ENCODE measurements at places on chromosomes 12 and 14.

GRCh38 chr14:45261209-45261608, 8.2 kb upstream of the MIS18BP1 start:
- DNase-seq = no peak

- DNase-seq = no peak
Observed at GRCh38 chr12:40980427-40980961, 207.6 kb upstream of the PDZRN4 start.

GRCh38 chr12:50222275-50222783, 55.2 kb upstream of the CERS5 start:
- DNase-seq = no peak

- peak; percentile 44 for DNase-seq
Observed at GRCh38 chr12:57240066-57240921, 10.7 kb downstream of the STAC3 start.

DNA sequence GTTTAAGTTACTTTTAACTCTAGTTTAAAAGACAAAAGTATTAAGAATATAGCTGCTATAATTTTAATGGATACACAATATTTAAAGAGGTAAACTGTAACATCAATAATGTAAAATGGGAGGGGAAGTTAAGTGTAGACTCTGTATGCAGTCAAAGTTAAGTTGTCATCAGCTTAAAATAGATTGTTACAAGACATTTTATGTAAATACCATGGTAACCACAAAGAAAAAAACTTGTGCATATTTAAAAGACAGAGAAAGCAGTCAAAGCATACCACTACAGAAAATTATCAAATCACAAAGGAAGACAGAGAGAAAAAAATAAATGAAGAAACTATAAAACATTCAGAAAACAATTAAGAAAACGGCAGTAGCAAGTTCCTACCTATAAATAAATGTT, 73.3 kb downstream of the CEP128 start:
- DNase-seq = no peak

DNA sequence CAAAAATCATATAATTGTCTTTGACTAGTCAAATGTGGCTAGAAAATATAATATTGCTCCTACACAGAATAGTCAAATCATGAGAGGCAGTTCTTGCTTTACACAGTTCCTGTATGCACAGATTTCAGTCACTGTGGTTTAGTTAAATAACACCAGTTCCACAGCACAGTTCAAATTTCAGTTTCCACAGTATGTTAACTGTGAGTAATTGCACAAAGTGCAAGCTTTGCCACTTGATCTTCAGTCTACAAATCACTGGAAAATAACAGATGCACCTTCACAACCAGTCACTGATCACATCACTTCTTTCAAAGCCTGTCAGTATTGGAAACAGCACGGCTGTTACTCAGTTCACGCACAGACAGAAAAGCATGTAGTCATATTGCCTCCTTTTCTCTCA, 38.7 kb downstream of the KCNH5 start:
- no peak for DNase-seq

DNA sequence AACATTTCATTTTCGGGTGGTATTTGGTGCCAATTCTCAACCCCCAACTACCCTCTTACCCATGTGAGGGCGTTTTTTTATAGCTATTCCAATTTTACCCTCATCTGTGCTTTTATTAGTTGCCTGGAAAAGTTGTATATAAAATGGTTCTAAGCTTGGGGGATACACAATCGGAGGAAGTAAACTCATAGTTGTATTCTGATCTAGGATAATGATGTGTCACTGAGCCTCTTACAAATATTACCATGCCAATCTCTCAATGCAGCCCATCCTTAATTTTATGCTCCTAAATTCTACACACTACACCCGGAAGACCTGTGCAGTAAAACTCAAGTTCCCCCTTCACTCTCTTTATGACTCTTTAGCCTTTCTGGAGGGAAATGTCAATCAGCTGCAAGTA, 1206.5 kb upstream of the FLRT2 start:
- DNase-seq = no peak

DNA sequence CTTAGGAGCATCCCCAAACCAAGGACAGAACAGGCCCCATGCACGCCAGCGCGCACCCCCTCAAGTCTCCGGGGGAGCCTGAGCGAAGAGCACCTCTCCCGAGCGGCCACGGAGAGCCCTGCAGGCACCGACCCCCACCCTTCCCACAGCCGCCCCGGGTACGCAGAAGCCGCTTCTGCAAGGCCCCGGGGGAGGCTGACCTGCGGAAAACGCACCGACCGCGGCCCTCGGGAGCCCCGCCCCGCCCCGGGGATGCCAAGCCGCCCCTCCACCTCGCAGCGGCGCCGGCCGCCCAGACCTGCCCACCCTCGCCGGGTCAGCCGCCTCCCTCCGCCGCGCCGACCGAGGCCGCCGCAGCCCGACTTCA, 385 bp downstream of the CAPRIN2 start:
- no peak for DNase-seq

DNA sequence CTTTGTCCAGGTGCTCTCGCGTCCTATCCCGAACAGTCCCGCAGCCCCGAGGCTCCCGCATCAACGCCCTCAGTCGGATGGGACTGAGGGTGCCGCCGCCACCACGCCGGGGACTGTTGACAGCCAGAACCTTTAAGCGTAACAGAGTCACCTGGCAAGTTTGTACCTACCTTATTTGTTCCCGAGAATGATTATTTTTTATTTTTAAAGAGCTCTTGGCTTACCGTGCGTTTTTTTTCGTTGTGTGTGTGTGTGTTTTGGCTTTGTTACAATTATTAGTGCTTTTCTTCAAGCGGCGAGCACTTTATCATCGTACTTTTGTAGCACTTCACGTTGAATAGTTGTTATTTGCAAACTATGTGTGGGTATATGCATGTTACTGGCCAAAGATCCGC, 463 bp downstream of the COA8 start:
- no peak for DNase-seq

DNA sequence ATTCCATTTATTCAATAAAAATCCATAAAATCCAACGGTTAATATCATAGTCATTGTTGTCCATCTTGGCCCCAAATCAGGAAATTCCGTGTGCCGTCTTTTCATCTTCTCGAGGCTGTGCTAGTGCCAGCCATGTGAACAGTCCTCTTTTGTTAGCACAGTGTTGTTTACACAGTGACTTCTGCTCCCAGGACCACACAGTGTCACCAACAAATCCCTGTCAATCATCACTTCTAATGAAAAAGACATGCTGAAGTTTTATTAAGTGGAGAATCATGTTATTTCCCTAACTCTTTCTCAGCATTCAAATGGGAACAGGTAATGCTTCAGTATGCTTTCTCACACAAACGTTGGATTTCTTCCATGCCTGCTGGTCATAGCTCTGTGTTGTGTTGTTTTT, 1.9 kb upstream of the SLCO1A2 start:
- DNase-seq = no peak

DNA sequence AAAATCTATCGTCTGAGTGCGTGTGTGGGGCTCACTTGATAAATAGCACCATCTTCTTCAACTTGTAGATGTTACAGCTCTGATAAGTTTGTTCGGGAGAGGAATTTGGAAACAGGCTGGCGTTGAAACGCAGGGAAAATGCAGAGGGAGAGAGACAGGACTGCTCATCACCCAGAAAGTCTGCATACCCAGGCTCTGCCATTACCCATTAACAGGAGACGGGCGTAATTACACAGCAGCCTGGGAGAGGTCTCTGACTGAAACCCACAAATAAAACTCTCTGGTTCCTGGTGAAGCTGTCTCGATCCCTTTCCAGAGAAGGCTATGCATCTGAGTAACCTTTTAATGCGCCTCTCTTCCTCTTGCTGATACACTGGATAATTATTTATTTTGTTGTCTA, 547.3 kb downstream of the BCL11B start:
- DNase-seq = no peak

DNA sequence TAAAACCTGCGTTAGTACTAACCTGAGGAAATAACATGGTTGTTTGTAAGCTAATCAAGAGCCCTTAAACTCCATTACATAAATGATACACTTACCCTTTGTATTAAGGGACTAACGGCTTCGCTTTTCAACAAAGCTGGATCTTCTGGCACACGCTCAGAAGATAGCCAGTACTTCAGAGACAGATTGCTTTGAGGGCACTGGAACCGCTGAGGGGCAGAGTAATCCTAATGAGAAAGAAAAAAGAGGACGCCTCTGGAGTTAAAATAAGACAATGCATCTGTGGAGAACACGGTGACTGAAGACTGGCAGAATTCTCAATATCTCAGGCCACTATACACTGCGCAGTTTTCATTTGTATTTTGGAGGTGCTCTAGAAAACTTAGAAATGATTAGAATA, 1.5 kb upstream of the KTN1 start:
- no peak for DNase-seq

DNA sequence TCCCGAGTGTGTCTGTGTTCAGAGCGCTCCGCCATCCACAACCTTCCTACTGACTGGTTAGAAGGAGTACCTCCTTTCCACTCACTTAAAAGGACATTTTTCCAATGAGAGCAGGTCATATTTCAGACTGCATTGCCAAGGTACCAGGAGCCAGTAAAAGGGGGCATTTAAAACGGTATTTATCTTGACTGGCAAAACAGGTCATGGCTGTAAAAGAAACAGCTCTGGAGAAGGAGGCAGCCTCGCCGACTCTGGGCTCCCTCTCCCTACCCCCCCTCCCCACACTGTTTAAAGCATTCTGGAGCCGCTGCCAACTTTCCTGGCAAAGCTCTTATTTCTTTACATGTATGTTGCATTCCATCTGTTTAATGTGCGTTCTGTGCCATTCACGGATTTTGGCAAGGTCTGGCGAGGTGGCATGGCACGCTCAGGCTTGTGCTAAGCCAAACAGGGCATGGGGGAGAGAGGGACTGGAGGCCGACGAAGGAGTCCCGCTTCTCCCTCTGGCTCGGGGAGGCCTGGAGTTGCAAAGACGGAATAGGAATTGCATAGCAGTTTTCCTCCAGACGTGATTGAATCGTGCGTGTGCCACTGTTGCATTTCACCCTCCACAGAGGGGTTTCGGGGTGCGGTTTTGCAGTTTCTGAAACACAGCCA, 41.2 kb upstream of the MED13L start:
- no peak for DNase-seq

GRCh38 chr12:13891902-13892301, 89.5 kb downstream of the GRIN2B start:
- no peak for DNase-seq

DNA sequence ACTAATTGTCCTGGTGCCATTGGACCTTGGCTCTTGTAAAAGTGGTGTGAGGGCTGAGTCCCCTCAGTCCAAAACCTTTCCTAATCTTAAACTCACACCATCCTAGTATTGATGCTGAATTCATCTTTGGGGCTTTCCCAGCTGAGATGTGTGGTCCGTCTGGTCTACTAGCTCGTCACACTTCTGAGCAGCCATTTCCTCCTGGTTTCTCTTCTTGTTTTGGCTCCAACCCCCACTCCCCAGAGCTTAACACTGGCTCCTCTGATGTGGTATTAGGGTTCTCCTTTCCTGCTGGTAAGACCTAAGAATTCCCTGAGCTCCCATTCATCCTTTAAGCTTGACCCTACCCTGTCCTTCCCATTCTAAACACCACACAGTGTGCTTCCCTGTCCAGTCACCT, 900.6 kb downstream of the VRK1 start:
- DNase-seq = no peak

DNA sequence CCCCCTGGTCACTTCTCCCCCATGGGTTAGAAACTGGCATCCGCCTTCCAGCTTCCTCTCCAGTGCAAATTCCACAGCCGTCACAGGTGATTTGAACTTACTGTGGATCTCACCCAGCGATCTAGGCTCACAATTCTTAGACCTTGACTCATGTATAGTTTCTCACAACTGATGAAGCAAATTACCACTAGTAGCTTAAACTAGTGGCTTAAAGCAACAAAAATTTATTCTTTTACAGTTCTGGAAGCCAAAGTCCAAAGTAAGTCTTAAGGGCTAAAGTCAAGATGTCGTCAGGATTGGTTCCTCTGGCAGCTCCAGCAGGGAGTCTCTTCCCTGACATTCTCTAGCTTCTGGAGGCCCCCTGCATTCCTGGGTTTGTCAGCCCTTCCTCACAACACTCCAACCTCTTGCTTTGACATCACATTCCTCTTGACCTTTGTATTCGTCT, 117.4 kb downstream of the KTN1 start:
- no peak for DNase-seq

- DNase-seq = no peak
Observed at GRCh38 chr12:46519407-46519806, 146.8 kb upstream of the SLC38A2 start.

DNA sequence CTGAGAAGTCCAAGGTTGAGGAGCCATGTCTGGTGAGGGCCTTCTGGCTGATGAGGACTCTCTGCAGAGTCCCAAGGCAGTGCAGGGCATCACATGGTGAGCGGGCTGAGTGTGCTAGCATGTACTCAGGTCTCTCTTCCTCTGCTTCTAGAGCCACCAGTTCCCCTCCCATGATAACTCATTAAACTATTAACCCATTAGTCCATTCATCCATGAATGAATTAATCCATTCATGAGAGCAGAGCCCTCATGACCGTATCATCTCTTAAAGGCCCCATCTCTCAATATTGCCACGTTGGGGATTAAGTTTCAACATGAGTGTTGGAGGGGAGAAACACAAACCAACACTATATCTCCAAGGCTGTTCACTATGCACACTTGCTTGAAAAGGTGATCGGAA, 83.7 kb downstream of the TMEM30B start:
- DNase-seq = no peak

DNA sequence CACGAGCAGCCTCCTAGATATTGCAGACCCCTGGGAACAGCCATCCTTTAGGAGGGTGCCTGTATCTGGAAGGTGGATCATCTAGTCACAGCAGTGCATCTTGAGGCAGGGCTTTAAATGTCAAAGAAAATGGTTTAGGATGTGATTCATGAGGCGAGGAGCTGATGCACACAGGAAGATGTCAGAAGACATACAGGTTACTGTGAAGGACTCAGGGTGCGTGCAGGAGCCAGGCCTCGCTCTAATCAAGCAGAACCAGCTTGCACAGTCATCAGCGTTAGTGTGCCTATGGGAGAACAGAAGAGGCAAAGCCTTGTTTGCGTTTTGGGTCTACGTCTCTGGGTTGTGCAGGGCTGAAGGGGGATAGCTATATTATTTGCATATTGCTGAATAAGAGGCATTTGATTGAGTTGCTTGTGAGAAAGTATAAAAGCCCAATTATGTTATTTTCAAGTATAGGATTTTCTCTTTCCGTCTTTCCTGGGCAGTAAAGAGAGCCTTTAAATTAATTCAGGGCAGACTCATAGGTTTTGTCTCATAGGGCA, 77.3 kb upstream of the RPH3A start:
- no peak for DNase-seq

DNA sequence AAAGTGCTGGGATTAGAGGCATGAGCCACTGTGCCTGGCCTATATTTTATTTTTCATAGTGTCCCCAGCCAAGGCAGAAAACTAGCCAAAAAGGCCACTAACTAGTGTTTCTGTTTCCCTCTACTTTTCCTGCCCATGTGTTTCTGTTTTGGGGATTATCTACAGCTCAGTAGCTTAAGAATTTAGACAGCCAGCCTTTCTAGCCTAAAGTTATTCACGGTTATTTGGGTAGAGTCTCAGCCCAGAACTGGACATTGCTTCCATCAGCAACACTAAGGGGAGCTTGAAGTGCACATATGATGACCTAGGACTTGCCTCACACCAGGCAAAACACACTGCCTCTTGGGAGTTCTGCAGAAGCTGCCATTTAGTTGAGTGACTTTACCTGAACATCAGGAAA, 17.9 kb downstream of the PROX2 start:
- DNase-seq = no peak

- DNase-seq = no peak
Observed at GRCh38 chr12:118044577-118044976, 16.4 kb downstream of the WSB2 start.
